Suppressor macrophage treated with lipopolysaccharide for 1 hour (primary cell): ENCODE measurements at places on chromosomes 2 and 18.

DNA sequence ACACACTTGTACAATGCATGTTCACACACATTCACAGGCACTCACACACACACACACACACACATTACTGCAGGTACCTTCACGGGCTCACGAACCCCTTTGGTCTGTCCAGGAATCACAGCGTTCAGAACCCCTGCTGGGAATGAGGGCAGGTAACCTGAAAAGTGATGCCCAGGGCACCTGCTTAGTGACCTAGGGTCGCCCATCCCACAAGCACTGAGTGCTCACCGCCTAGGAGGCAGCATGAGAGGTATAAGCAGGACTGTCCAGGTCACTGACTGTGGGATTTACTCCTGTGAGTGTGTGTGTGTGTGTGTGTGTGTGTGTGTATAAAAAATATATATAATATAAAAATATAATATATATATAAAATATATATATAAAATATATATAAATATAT lies 150.9 kb downstream of the GALR1 start:
- DNase-seq = no peak

- no peak for DNase-seq
These were observed 121.0 kb upstream of the NOL4 start for GRCh38 chr18:34345738-34346137.

GRCh38 chr2:18578033-18578432 lies 11.3 kb downstream of the NT5C1B start:
- DNase-seq = no peak

- DNase-seq = no peak
These were observed 456.5 kb downstream of the FBXO15 start for GRCh38 chr18:73691118-73691517.

DNA sequence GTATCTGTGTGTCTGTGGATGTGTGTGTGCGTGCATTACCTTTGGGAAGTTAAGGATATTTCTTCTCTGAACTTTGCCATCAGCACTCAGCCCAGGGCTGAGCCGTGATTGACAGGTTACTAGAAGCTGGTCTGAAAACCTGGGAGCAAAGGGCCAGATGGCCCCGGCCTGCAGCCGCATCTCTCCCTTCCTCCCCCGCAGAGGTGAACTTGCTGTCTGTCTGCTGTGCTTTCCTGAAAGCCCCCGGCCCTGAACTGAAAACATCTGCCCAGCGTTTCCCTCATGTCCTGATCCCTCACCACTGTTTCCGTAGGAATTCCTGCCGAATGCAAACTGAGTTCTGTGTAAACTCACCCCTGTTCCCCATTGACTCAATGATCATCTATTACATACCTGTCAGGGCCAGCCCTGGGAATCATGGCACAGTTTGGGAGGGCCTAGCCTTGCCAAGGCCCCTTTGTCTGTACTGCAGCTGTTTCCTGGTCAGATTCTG lies 45.8 kb downstream of the MYCN start:
- DNase-seq = no peak

DNA sequence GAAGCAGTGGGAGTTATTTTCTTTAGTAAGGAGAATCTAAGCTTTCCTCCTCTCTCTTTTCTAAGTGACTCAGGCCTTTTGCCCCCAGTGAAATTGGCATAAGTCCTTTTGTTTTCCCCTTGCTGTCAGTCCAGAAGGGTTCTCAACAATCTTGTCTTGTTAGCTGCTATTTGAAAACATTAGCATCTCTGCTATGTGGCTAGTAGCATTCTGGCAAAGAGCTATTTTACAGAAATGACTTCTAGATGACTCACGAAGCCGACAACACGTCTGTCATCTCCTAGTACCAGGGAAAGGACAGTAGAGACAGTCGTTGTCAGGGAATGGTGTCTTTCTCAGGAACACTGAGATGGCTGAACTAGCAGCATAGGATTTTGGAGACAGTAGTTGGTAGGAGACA lies 14.7 kb downstream of the SMARCAL1 start:
- no peak for DNase-seq

GRCh38 chr2:217225596-217225995 lies 365.7 kb upstream of the TNP1 start:
- DNase-seq = no peak

GRCh38 chr2:29223851-29224692 lies 108.9 kb downstream of the CLIP4 start:
- peak; percentile 76 for DNase-seq

DNA sequence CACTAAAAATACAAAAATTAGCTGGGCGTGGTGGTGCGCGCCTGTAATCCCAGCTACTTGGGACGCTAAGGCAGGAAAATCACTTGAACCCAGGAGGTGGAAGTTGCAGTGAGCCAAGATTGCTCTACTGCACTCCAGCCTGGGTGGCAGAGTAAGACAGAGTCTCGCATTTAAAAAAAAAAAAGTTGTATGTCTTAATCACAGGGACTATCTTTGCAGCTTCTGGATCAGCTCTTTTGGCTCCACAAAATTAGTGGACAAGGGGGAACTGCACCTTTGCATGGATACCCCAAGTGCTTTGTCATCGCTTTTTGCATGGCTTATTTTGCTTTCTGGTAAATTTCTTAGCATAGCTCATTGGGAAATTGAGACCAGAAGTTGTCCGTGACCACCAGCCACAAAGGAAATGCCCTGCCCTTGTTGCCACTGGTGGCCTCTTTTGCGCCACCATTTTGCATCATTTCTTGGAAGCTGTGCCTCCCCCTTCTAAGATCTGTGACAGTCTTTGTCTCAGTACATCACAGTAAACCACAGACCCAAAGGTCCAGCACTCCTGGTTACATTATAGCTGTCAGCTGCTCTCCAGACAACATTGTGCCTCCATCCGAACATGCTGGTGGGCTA lies 43.9 kb upstream of the PCBP1 start:
- DNase-seq = peak; percentile 41

- no peak for DNase-seq
These were observed 53.7 kb downstream of the HPCAL1 start for GRCh38 chr2:10356439-10356811.

- DNase-seq = peak; percentile 24
These were observed 18.6 kb downstream of the ERMN start for GRCh38 chr2:157307021-157307420.

- no peak for DNase-seq
These were observed 44.6 kb upstream of the THOC1 start for GRCh38 chr18:312415-312814.

GRCh38 chr18:59792353-59792752 lies 95.1 kb upstream of the CCBE1 start:
- no peak for DNase-seq

DNA sequence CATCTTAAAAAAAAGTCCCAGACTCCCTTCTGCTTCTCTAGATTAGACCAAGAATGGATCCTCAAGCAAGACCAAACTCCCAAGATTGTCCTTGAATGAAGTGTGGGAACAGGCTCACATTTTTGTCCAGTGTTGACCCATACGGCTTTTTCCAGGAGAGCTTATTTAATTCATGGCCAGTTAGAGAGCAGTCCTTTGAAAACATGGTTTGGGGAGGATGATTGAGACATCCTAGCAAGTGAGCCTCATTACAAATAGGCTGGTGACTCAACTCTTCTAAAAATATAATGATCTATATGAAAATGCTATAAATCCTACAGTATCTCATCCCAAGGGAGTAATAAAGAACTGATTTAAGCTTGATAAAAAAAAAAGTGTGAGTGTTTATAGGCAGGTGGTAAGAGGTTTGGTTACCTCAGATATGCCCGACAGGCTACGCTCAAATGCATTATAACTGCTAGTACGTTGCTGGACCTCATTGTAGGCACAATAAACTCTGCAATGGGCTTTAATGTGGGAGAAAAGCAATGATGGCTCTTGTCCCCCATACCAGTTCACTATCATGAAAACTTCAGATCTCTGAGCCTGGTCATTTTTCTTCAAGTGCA lies 17.0 kb downstream of the ANKRD29 start:
- no peak for DNase-seq

DNA sequence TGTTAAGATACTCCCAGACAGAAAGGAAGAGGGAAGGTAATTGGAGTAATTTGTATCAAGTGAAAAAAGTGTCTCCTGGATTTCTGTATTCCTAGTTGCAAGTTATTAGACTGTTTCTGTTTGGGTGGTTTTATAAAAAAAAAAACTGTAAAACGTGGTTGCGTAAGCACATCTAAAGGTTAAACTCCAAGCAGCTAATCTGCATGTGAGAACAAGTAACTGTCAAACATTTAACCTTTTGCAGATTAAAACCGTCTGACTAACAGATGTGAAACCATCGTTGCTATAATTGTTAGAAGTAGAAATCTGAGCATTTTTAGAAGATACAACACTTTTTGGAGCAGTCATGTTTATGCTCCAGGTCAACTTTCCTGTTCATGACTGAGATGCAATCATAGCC lies 72.3 kb downstream of the AFF3 start:
- no peak for DNase-seq

DNA sequence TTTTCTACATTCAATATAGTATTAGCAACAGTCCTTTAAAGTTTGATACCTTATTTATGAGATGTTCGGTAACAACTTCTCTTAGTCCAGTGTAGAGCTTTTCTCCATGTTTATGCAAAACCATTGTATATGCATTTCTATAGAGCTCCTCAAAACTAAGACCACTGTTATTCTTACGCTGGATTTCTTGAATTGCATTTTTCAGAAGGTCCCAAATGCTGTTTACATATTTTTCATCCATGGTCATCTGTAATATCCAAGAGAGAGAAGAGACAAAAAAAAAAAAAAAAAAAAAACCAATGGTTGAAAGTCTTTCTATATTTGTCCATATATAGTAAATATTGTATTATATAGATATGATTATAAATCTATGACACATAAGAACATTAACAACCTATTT lies 27.6 kb downstream of the CUL3 start:
- DNase-seq = no peak

- no peak for DNase-seq
These were observed 5.9 kb upstream of the ATP5MC3 start for GRCh38 chr2:175187378-175187777.

- no peak for DNase-seq
These were observed 5.7 kb upstream of the SPATS2L start for GRCh38 chr2:200300638-200301314.

- DNase-seq = peak; percentile 65
These were observed 304.7 kb downstream of the FBXO15 start for GRCh38 chr18:73842795-73843394.

GRCh38 chr2:157899125-157899839 lies 23.2 kb upstream of the ACVR1 start:
- DNase-seq = no peak

DNA sequence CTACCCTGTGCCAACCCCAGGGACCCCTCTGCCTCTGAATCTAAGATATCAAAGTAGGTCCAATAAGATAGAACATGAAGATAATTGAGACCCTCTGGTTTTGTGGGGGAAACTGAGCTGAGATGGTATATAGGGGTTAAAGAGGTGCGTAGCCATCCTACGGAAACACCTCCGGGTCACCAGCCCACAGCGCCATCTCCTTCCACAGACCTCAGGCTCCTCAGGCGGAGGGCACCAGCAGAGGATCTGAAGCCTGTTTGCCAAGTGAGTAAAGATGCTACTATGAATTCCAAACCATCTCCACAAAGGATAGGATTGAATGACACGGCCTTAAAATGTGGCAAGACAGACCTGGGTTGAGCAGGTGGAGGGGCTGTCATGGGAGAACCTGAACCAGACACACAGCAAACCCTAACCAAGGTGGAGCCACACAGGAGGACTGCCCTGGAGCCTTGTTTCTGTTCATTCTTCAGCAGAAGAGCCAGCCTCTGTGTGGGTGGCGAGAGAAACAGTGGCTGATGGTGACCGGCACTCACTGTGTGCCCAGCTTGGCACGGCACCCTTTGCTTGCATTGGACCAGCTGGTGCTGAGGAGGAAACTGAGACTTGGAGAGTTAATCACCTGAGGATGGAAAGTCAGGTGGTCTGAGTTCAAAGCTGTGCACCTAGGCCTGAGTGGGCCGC lies 10.2 kb downstream of the GBX2 start:
- no peak for DNase-seq

- no peak for DNase-seq
These were observed 208.4 kb downstream of the HDAC4 start for GRCh38 chr2:239192456-239192855.

- peak; percentile 49 for DNase-seq
These were observed 1389.8 kb upstream of the TMEFF2 start for GRCh38 chr2:193584522-193584938.

DNA sequence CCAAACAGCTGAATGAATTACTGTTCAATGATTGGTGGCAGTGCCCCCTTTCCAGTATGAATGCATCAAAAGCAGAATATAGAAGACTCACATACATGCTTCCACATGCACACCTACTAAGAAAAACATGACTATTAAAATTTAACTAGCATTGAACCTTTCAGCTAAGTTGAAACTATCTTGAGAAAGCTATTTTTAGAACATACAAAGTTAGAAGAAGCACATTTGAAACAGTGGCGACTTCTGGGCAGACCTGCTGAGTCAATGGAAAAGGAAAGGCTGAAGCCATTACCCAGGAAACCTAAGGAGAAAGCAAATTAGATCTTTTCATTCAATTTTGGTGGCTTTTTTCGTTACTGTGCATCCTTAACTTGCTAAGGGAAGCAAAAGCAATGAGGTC lies 55.9 kb downstream of the PLA2R1 start:
- DNase-seq = no peak
